Astrocyte of the hippocampus (primary cell): ENCODE measurements at places on chromosomes 7 and 10.

- no peak for DNase-seq
These were observed 49.8 kb downstream of the PODXL start for GRCh38 chr7:131506597-131506996.

DNA sequence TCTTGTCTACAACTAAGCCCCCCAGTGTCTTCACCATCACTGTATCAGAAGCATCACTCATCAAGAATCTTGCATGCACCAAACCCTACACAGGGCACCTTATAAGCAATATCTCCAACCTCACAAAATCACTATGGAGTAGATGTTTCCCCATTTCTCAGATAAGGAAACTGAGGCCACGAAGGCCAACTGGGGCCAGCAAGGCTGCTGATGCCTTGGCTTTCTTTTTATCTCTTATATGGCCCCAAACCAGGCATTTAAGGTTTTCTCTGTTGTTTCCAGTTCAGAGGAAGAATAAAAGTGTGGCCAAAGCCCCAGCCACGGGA, 47.3 kb upstream of the NPFFR1 start:
- DNase-seq: no peak

DNA sequence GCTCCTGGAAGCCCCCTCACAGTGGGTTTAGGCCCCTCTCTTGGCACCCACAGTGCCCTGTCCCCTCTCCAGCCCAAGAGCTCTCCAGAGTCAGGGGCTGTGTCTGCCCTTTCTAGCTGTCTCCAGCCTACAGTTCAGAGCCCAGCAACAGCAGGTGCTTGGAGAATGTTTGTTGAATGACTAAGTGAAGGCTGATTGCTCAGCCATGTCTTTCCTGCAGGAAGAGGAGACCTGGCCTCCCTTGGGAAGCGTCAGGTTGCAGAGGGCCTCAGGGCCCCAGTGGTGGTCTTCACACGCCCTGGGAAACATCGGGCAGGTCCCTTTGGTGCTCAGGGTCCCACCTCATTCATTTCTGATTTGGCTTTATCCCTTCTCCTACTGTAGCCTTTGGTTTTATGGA, 62.5 kb downstream of the GTF2IRD1 start:
- no peak for DNase-seq

GRCh38 chr7:47100817-47101435, 481.0 kb downstream of the TNS3 start:
- DNase-seq: peak; percentile 36

DNA sequence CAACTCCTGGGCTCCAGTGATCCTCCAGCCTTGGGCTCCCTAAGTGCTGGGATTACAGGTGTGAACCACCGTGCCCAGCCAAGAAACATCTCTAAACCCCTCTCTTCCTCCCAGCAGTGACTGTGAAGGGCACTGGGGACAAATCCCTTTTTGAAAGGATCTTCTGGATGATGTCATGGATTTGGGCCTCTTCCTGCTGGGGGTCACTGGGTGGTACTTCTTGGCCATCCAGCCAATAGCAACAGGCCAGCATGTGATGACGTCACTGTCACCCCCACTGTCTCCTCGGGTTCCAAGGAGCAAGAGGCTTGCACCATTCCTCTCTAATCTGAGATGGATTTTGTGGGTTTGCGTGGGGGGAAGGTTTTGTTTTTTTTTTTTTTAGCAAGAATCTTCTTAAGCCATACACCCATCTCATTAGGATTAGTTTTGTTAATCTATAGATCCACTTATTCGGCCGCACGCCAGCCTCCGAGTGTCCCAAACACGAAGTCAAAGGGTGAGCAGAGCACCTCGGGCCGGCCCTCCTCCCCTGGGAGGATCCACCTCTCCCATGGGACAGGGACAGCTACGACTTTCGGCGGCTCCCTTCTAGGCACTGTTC, 29.4 kb upstream of the TNRC18 start:
- peak; percentile 54 for DNase-seq

GRCh38 chr10:69208761-69209160, 11.4 kb upstream of the HKDC1 start:
- no peak for DNase-seq

GRCh38 chr7:106050746-106051117, 61.4 kb downstream of the SYPL1 start:
- DNase-seq: peak; percentile 73

DNA sequence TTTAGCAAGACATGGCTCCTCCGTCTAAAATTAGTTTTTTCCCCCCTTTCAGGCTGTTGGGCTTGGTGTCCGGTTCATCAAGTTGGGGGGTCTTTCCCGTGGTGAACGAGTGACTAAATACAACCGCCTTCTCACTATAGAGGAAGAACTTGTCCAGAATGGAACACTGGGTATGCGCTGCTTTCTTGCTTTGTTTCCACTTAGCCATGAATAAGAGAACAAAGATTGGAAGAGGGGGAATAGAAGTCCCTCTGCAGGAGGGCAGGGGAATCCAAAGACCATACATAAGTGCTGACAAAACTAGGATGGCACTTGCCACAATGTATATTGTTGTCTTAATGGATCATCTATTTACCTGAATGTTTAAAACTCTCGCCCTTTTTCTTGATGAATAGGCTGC, 30.5 kb downstream of the ENO4 start:
- no peak for DNase-seq

GRCh38 chr10:2949948-2950354, 117.4 kb upstream of the PFKP start:
- DNase-seq: peak; percentile 83

DNA sequence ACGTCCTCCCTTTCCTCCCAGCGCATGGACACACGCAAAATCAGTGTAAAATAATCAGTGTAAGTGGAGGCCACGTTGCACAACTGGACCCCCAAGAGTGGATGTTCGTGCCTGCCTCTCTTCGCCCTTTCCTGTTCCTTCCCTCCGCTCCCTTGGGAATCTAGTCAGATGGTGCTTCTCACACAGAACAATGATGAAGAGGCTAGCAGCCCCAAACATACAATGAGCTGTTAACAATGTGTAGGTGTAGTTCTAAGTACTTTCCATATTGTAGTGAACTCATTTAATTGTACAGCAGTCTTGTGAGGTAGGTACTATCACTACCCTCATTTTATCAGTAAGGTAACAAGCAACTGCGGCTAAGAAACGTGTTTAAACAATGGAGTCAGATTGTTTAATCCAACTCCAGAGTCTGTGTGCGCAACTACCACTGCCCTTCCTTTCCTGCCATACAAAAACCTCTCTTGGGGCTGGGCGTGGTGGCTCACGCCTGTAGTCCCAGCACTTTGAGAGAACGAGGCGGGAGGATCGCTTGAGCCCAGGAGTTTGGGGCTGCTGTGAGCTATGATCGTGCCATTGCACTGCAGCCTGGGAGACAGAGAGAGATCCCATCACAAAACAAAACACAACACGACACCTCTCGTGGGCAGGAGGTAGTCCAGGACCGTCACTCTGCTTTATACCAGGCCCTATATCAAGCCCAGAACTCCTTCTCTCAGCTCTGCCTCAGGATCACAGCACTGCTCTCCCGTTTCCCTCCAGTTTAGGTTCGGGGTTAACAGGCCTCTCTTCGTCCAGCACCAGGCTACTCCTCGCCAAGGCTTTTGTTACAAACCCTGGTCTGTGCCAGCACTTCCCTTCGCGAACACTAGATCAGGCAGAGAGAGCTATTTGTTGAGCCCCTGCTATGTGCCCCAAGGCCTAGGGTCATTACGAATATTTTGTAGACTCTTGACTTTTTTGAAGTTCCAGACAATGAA, 1.1 kb downstream of the FKBP9 start:
- DNase-seq: peak; percentile 40

DNA sequence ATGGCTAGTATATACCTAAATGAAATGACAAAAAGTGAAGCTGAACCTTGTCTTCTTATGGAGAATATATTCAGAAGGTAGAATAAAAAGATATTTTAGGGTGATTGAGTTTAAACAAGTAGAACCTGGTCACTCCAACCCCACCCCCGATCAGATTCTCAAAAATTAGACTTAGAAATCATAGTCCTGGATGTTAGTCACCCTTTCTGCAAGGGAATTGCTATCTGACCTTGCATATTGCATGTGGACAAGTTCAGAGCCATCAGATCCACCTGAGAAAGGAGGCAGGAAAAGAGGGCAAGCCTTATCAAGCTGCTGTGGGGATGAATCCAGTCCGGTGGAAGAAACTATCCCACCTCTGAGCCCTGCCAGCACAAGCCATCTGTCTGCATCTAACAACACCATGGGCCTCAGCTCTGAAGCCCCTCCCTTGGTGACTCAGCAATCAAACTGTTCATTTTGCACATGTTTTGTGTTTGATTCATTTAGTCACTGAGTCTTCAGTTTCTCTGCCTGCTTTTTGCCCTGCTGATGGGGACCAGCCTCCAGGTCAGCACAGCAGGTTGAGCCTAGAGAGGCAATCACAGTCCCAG, 727.3 kb downstream of the AUTS2 start:
- peak; percentile 82 for DNase-seq

DNA sequence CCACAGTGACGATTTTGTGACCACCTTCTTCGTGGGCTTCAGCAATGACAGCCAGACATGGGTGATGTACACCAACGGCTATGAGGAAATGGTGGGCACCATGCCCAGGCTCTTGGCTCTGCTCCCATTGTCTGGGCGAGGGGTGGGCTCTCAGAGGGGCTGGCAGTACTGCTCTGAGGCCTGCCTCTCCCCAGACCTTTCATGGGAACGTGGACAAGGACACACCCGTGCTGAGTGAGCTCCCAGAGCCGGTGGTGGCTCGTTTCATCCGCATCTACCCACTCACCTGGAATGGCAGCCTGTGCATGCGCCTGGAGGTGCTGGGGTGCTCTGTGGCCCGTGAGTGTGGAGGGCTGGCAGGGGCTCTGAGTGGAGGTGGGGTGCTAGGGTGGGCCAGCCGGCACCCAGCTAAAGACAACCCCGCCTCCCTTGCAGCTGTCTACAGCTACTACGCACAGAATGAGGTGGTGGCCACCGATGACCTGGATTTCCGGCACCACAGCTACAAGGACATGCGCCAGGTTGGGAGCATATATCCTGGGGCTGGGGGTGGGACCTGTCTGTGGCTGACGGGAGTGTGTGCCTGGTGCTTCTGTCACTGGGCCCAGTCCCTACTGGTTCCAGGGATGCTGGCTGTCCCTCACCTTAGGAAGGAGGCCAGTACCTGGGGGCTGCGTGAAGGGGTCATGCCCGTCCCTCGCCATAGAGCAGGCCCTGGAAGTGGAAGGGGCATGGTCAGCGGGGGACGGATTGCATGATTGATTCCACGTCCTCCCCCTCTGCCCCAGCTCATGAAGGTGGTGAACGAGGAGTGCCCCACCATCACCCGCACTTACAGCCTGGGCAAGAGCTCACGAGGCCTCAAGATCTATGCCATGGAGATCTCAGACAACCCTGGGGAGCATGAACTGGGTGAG, 6.8 kb downstream of the AEBP1 start:
- DNase-seq: no peak

DNA sequence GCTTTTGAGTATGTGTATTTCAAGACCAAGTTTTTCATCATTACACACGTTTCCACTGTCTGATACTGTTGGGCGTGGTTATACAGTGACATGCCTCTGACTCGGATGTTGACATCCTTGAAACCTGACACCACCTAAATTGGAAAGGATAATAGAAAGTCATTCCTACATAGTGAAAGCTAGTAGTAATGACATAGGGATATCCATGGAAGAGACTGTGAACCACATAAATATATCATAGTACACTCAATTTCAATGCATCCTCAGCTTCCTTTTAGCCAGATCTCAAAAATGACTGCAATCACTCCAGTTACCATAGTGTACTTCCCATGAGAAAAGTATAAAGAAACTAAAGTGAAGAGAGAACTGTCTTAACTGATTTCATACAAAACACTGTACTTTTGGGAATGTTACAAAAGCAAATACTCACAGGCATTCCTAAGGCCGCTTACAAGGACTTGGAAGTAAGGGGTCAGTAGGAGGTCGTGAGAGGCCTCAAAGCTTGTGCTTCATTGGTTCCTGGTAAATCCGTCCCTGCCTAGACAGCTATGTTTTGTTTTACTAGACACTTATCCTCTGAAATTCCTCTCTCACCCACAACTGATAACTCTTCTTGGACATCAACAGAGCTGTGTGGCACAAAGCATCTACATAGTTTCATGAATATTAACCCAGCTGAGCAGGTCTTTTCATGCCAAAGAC, 71.8 kb upstream of the VWDE start:
- peak; percentile 83 for DNase-seq

- no peak for DNase-seq
These were observed 40.6 kb upstream of the SEPTIN7 start for GRCh38 chr7:35760143-35760745.

GRCh38 chr7:98203964-98204605, 7.2 kb upstream of the BHLHA15 start:
- DNase-seq: no peak

DNA sequence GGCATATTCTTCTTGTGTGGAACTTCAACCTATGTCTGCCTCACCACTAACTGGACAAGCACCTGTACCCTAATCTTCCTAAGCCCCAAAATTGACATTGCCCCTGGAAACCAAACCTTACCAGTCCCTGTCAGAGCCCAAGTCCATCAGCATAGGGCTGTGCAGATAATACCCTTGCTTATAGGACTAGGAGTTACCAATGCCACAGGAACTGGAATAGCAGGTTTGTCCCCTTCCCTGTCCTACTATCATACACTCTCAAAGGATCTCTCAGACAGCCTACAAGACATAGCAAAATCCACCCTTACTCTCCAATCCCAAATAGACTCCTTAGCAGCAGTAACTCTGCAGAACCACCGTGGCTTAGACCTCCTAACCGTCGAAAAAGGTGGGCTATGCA, 19.8 kb downstream of the ZNF107 start:
- no peak for DNase-seq

DNA sequence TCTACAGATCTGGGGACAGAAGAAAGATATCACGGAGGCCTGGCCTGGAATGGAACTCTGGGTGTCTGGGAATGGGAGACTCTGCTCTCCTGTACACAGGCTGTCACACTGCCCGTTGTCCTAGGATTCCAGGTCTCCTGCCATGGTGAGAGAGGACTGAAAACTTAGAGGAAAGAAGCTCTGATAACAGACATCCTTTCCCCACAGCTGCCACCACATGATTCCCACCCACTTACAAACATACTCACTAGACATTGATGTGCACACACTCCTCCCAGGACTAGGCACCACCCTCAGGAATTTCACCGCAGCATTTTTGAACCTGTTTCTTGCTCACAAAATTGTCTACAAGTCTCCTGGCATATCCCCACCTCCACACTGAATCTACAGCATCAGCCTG, 5.7 kb downstream of the ZNF92 start:
- peak; percentile 41 for DNase-seq

DNA sequence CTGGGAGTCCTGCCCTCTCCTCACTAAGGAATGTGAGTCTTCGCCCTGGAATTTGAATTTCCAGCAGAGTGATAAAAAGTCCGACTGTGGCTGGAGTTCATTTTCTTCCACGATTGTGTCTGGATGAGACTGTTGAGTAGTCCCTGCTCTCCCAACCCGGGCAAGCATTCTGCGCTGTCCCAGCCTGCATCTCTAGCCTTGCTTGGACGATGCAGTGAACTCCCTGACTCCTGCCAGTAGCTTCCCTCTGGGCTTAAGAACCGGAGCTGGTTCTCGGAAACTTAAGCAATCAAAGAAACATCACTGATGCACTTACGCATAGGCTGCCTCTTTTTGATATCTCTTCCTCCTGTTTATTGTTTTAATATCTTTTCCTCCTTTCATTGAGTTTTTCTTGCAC, 116.0 kb upstream of the FZD8 start:
- no peak for DNase-seq
